ENCODE measurements at places on chromosomes 16 and 17.

DNA sequence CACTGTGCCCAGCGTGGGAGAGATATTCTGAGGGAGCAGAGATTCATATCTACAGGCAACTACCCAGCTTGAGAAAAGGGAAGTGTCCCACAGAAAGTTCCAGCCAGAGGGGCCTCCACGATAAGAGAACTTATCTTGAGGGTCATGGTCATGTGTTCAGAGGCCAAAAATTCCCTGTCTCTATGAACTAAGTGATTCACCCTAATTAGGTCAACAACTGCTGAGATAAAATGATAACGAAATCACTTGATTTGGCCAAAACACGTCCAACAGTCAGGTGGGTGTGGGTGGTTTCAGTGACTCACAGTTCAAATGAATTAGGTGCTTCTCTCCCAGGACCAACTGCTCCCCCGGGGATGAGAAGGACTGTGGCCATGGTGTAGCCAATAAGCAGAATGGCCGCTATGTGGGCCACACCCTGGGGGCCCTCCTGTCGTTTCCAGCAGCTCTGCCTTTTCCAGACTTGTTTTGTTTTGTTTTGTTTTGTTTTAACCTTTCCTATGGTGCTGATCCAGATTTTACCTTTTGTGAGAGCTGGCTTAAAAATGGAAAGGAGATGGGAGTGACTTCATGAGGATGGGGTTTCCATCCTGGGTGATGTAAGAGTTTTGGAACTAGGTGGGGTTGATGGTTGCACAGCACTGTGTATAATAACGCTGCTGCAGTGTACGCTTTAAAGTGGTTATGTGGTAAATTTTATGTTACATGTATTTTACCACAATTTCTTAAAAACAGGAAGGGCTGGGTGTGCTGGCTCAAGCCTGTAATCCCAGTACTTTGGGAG lies 8.7 kb downstream of the DNAI2 start:
- DNase-seq = peak; percentile 46

GRCh38 chr17:67449065-67449464 lies 72.0 kb downstream of the PITPNC1 start:
- no peak for DNase-seq

- DNase-seq = peak; percentile 61
Measured at GRCh38 chr17:41496803-41497484, 7.2 kb upstream of the KRT36 start.

DNA sequence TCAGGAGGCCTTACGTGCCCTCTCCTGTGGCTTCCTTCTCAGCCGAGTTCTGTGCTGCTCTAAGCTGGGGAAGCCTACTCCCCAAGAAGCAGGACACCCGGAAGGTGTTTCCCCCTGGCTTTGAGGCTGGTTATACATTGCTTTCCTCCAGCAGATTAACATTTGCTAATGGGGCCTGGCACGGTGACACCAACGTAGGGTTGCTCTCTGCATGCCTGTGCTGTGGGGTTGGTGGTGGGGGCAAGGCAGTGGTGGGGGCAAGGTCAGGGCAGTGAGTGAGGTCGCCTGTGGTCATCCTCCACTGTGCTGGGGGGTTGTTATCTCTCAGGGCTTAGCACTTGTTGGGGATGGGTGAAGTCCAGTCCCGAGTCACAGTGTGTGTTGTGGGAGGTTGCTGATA lies 4.2 kb downstream of the USP6 start:
- no peak for DNase-seq

- no peak for DNase-seq
Measured at GRCh38 chr17:35081638-35082037, 18.1 kb upstream of the RFFL start.

- DNase-seq = no peak
Measured at GRCh38 chr17:55424893-55425540, 3.4 kb upstream of the MMD start.

DNA sequence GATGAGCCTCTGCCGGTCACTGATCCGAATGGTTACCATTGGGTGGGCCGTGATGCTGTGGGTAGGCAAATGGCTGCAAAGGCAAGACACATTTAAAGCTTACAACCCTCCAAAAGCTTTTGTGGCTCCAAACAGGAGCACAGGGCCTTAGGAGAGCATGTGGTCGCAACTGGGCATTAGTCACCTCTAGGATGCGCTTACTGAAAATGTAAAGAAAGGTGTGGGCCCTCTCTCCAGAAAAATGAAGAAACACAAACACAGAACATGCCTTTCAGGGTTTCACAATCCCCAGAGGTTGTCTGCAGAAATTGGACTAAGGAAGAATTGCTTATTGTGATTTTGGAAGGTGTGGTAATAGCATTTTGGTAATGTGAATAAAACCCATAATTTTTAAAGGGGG lies 86.7 kb upstream of the ATP2A3 start:
- no peak for DNase-seq

DNA sequence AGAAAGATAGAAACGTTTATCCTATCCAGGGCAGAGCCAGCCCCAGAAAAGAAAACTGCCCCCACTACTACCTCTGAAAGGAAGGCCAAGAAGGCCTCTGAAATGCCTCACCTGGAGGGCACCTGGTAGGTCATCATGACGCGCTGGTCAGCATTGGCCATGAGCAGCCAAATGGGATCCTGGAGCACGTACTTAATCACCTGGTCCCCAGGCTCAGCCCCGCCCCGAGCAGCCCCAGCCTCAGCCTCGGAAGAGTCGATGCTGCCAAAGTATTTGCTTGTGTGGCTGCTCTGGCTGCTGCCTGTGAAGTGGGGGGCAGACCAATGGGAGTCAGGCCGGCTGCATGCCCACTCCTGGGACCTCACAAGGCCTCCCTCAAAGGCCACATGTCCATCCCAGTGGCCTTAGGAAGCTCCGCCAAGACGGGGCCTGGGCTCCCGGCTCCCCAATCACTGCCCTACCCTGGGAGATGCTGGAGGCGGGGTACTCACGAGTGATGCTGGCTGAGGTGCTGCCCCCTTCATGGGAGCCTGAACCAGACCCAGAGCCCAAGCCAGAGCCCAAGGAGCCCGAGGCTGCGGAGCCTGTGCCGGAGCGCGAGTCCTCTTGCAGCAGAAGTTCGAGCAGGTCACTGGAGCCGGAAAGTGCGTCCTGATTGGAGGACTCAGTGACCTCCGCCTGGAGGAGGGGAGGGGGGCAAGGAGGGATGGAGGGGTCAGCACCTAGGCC lies 9.9 kb downstream of the PER1 start:
- DNase-seq = no peak

DNA sequence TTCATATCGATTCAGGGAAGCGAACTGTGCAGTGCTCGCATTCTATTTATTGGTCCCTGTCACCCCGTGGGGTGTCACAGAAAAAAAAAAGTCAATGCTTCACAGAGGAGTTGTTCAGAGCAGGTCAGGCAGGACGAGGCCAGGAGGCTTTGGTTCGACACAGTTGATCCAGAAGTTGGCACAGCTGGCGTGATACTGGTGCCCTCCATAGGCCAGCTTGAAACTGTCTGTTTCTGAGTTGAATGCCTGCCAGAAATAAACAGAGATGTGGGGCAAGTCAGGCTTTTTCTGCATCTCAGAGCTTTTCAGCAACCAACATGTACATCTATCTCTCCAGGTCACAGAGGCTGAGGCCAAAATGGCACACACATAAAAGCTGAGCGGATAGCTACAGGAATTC lies 29.1 kb downstream of the DUSP14 start:
- no peak for DNase-seq

DNA sequence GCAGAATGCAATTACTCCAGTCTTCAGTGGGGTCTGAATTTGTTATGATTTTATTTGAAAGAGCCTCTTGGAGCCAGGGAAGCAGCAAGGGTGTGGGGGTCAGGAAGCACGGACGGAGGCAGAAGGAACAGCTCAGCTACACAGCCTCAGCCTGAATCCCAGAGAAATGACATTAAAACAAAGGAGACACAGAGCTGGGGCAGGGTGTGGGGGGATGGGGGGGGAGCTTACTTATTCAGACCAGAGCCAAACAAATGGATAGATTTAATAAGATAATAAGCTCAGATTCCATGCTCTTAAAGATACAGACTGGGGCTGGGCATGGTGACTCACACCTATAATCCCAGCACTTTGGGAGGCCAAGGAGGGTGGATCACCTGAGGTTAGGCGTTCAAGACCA lies 195.3 kb downstream of the ZNF423 start:
- no peak for DNase-seq

GRCh38 chr17:10021272-10021984 lies 116.4 kb upstream of the RCVRN start:
- no peak for DNase-seq

DNA sequence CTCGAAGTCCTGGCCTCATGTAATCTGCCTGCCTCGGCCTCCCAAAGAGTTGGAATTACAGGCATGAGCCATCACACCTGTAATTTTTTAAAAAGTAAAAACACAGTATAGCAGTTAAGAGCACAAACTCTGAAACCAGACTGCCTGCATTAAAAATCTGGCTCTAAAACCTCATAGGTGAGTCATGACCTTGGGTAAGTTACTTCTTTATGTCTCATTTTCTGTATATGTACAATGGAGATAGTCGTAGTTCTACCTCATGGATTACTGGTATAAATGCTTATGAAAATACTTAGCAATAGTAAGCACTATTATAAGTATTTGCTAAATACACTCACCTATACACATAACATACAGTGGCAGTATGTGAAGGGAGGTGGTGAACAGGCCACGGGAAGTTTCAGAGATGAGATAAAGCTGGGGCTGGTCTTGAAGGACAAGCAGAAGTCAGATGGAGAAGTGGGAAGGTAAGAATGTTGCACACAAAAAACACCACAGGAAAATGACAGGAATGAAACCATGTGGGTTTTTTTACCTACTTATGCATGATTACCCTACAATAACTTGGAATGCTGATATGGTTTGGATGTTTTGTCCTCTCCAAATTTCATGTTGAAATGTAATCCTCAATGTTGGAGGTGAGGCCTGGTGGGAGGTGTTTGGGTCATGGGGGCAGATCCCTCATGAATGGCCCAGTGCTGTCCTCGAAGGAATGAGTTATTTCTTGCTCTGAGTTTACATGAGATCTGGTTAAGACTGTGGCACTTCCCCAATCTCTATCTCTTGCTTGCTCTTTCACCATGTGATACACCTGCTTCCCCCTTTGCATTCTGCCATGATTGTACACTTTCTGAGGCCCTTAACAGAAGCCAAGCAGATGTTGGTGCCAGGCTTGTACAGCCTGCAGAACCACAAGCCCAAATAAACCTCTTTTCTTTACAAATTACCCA lies 33.9 kb downstream of the ZNF652 start:
- no peak for DNase-seq

GRCh38 chr16:52470585-52470984 lies 76.4 kb downstream of the TOX3 start:
- DNase-seq = no peak

DNA sequence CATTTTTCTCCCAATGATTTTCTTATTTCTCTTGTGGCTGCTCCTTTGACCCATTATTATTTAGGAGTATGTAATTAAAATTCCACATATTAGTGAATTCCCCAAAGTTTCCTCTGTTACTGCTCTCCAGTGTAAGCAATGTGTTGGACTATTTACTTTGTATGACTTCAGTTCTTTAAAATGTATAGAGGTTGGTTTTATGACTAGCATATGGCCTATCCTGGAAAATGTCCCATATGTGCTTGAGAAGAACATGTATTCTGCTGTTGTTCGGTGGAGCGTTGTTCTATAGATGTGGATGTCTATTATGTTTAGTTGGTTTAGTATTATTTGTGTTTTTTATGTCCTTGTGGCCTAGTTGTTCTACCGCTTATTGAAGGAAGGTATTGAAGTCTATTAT lies 6.0 kb upstream of the NT5M start:
- DNase-seq = no peak

DNA sequence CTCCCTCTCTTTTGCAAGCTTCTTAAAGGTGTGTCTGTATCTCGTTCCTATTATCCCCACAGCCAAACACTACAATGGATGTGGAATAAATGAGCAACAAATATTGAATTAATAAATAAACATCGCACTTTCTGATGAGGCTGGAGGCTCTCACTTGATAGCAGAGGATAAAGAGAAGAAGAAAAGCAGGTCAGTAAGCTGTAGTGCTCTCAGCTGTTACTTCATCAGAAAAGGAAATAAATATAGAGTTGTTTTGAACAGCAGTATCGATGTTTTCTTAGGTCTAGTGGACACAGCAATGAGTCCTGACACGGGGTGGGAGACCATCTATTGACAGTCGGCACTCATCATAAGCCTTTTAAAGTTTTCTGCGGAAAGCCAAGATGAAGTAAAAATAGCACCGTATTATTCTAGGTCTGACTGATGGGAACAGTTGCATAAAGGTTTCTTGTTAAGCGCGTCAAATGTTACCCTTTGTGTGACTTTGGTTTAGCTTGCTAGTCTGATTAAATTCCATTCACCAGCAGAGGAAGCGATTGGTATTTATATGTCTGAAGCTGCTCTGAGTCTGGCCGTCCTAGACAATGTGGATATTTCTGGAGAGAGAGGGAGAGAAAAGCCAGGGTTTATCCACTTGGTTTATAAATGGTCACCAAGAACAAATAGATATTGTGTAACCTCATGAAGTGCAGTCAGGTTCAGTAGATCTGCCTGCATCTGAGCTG lies 646.1 kb downstream of the CDH11 start:
- DNase-seq = no peak

GRCh38 chr16:68469796-68470460 lies 21.6 kb upstream of the SMPD3 start:
- no peak for DNase-seq

DNA sequence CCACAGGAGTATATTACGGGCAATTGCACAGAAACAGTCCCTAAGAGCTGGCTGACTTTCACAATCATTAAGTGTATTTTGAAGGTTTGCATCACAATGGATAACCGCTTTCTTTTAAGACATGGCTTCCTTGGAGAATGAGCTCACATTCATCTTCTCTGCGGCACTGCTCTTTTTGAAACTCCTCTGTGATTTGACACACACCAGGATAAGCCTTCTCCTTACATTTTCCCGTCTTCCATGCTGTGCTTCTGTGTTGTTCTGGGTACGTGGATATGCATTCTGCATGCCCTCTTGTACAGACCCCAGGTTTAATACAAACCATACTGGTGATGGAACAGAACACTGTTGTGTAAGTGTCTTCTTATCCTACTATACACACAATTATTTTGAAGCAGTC lies 89.5 kb upstream of the METRNL start:
- DNase-seq = no peak

- no peak for DNase-seq
Measured at GRCh38 chr16:85206472-85207356, 94.4 kb upstream of the CIBAR2 start.

DNA sequence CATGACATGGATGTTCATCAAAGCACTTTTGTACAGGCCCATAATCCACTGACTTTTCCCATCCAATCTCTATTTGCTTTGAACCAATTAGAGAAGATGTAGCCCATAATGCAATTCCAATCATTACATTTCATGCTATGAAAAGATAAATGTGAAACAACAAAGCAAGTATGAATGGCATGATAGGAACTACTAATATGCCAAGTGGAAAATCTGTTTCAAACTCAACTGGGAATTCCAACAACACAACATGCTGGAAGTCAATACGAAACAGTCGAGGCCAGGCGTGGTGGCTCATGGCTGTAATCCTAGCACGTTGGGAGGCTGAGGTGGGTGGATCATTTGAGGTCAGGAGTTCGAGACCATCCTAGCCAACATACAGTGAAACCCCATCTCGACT lies 39.6 kb upstream of the TMEM97 start:
- DNase-seq = no peak

Measured in stimulated activated CD8-positive, alpha-beta memory T cell treated with anti-CD3 and anti-CD28 coated beads, Interleukin-2, amount 100 ng/mL, for 48 hours (primary cell).